ENCODE measurements at places on chromosomes 3 and 15.

DNA sequence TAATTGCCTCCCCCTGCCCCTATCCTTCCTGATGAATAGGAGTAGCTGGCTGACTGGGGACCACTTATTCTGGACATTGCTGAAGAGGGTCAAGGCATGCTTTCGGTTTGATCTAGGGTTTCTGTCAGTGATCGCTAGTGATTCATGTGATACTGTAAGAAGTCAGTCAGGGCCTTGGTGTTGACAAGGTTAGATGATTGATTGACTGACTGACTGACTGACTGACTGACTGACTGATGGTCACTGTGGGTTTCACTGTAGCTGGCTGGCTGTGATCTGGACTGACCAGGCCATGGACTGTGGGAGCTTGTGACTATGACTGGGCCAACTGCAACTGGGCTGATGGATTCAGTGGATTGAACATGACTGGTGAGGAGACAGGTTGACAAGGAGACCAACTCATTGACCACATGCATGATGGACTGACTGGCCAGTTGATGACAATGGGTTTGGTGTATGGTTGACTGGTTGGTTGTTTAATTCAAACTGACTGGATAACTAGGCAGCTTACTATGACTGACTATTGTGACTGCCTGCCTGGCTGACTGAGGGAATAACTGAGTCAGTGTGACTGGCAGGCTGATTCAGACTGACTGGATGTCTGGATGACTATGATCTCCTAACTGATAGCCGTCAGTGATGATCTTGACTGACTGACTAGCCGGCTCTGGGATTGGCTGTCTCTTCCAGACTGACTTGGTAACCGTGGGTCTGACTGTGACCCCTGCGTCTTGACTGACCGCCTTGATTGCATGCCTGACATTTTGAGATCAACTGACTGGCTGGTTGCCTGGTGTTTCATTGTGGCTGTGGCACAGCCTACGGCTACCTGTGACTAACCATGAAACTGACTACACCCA is 509.9 kb downstream of the SHQ1 start:
- no peak for DNase-seq

DNA sequence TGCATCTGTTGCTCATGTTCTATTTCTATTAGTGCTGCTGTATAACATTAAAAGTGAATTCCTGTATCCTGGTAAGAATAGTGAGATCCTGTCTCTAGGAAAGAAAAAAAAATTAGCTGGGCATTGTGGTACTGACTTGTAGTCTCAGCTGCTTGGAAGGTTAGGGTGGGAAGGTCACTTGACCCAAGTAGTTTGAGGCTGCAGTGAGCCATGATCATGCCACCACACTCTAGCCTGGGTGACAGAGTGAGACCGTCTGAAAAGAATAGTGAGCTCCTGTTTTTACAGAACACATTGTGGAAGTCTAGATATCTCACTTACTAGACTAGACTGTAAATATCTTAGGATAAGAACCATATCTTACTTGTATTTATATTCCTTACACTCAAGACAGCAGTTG is 4.6 kb downstream of the ATP11B start:
- DNase-seq = no peak

DNA sequence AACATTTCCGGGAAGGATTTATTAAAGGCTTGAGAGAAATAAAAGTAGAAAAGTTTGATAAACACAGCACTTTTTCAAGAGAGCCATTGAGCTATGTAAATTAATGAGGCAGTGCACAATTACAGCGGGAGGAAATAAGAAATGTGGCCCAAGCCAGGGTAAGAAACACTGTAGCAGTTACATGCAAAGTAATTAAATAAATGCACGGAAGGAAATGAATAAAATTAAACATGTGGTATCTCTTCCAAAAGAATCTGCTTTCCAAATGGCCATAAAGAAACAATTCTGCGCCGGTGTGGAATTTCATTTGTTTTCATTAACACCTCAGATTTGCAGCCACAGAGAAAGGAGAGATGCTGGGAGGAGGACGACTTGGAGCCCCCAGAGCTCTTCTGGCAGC is 35.3 kb downstream of the ZPLD1 start:
- no peak for DNase-seq

- no peak for DNase-seq
Observed at GRCh38 chr3:176119826-176120225, 1077.5 kb downstream of the TBL1XR1 start.

- no peak for DNase-seq
Observed at GRCh38 chr3:178385280-178385952, 150.8 kb upstream of the KCNMB2 start.

- DNase-seq = no peak
Observed at GRCh38 chr15:56064152-56064551, 70.7 kb upstream of the NEDD4 start.

- DNase-seq = no peak
Observed at GRCh38 chr15:79834495-79834894, 62.3 kb downstream of the MTHFS start.

DNA sequence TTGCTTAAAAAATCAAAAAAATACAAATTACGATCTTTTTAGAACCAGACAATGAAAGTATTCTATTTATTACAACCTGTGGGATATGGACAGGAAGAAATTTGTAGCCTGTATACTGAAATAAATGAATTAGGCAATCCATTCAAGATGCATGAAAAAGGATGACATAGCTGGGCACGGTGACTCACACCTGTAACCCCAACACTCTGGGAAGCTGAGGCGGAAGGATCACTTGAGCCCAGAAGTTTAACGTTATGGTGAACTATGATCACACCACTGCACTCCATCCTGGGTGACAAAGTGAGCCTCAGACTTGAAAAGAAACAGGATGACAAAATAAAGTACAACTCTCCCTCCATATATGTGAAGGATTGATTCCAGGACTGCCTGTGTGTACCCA is 74.1 kb downstream of the MSL2 start:
- DNase-seq = no peak

DNA sequence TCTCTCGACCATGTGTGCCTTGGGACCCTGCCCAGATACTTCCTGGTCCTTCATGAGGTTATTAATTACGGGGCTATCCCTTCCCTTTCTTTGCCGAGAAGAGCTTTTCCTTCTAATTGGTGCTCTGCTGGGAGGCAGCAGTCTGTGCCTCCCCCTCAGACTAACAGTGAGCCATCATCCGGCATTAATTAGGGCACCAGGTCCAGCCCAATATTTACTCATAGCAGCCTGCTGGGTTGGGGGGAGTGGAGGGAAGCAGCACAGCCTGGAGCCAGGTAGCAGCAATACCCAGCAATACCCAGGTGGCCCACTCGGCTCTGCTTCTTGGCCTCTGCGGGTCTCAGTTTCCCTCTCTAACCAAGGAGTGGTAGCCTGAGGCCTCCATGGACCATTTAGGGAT is 20.1 kb downstream of the CACNA2D2 start:
- DNase-seq = no peak

DNA sequence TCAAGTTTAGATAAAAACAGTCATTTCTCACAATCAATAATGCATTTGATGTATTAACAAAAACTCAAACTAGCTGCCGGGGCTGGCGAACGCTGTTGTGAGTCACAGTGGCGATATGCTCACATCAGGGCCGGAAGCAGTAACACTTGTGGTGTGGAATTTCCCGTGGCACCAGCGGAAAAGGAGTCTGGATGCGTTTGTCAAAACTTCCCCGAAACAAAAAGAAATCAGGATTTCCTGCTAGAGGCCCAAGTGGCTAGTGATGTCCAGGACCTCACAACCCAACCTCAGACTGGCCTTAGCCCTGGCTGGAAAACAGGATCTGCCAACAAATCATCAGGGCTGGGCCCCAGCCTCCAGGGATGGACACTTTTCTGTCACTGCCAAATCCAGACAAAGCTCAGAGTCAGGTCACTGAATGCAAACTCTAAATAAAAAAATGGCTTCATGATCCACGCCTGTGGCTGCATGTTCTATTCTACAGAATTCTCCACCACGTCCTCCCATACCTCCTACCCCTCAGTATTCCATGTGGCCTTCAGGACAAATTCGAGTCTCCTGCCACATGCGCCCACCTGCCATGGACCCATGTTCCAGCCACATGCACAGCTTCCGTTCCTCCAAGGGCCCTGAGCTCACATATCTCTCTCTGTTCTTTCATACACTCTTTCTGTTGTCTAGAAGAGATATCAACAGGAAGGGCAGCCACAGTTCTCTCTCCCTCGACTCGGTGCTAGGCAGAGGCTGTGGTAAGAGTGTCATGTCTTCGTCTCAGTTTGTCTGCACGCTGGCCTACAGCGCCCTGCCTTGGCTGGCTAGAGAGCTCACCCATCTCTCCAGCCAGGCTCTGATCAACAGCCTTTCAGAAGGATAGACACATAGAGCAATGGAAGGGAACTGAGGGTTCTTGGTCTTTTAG is 35.4 kb downstream of the EHD4 start:
- DNase-seq = no peak

DNA sequence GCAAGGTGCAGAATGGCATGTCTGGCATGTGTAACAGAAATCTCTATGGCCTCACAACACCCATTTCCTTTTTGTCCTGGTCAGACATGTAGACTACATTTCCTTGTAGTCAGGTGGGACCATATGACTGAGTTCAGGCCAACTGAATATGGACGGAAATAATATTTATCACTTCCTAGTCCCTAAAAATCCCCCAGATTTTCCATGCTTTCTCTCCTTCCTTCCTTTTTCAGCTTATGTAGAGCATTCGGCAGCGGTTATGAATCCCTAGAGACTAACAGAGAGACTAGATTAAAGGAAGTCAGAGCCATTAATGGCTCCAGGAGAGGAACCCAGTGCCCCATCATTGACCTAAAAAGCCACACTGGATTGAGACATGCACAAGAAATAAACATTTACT is 35.8 kb downstream of the SLC9A9 start:
- DNase-seq = no peak

DNA sequence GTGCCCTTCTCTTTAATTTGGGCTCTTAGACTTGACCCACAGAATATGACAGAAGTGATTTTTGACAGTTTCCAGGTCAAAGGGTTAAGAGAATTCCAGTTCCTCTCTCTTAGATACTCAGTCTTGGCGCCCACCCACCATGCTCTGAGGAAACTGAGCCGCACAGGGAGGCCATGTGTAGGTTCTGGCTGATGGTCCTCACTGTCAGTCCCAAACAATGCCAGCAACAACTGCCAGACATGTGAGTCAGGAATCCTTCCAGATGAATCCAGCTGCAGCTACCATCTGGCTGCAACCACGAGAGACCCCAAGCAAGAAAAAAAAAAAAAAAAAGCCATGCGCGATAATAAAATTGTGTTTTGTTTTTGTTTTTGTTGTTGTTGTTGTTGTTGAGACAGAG is 326.6 kb downstream of the MAGI1 start:
- no peak for DNase-seq

GRCh38 chr3:61077551-61077950 is 173.7 kb downstream of the FHIT start:
- no peak for DNase-seq

GRCh38 chr3:197828-198491 is 1.4 kb downstream of the CHL1 start:
- DNase-seq = peak; percentile 31

DNA sequence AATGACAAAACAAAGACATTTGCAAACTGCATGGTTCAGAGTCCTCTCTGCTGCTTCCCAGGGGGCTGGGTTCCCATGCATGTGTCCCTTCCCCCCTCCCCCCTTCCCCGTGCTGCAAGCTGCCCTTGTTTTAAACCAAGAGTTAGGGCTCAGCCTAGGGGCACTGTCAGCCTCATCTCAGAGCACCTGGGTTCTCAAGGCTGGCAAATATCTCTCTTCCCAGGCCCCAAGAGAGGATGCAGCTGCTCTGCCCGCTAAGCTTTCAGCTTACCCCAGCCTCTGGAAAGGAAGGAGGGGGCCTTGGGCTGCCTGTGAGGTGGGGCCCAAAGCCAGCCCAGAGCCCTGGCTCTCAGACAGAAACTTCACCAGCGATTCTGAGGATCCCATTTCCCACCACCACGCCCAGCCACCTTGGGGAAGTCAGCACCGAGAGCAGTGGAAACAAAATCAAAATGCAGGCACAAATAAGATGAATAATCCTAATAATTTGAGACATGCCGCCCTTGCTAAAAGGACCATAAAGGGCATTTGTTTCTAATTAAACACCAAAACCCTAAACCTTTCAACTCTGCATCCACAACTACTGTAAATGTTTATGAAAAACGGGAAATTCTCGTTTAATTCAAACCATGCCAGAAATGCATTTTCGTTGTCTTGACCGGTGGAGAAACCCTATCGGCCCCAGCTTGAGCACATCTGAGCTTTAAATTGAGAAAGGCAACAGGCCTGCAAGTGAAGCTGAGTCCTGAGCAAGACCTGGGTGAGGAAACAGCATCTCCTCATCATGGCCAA is 67.7 kb upstream of the WNT5A start:
- no peak for DNase-seq

DNA sequence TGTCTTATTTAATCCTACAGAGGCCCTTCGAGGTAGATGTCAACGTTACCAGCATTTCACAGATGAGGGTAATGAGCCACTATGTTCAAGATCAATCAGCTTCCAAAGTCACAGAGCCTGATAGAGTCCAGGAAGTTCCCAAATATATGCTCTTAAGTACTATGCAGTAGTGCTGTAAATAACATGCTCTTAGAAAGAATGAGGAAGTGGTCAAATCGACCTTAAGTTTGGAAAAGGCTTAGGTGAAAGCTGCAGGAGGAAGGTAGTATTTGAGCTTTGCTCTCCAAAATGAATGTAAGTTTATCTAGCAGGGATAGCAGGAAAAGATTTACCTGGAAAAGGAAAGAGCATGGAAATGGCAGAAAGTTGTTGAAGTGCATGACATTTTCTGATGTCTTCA is 234.0 kb downstream of the RBMS3 start:
- DNase-seq = no peak

- DNase-seq = no peak
Observed at GRCh38 chr3:160291290-160291908, 66.2 kb downstream of the C3orf80 start.

GRCh38 chr3:112963683-112964082 is 11.2 kb downstream of the CD200R1 start:
- DNase-seq = no peak

- DNase-seq = no peak
Observed at GRCh38 chr3:111548756-111549155, 6.8 kb downstream of the CD96 start.

- no peak for DNase-seq
Observed at GRCh38 chr15:37103163-37103435, 2.8 kb upstream of the MEIS2 start.

DNA sequence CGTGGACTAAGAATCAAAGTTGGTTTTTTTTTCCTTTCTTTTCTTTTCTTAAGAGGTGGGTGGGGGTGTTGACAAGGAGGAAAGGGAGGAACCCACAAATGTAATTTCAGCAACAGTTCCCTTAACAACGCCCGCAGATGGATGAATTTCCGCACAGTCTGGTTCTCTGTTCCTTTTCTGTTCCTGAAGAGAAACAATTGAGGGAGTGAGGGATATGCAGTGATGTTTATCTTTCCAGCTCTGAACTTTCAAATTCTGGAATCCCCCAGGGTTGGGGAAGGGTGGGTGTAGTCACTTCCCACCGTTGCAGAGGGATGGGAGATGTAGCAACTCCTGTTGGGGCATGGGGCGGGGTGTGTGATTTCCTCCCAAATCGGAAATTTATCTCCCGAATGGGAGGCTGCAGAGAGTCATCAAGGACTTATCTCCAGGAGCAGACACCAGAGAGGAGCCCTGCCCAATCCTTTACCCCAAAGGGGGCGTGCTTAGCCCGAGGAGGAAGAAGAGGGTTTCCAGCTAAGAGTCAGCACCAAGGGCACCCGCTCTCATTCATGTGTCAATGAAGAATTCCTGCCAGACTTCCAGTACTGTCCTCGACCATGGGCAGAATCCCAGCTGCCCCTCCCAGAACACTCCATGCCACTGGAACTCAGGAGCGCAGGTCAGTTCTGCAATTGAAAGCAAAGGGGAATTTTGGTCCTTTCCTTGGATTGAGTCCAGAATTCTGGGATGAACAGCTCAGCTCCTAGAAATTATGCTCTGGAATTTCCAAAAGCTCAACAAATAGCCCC is 35.0 kb upstream of the CFAP161 start:
- no peak for DNase-seq

- DNase-seq = no peak
Observed at GRCh38 chr3:2921903-2922302, 188.3 kb downstream of the IL5RA start.
